ENCODE measurements at places on chromosomes 7 and 10. TPM values are rescaled to one million over a fixed set of nuclear protein-coding genes. Genes with fewer than 3 reads are reported as not detected.

GRCh38 chr7:23438171-23438570 is 32.1 kb downstream of the IGF2BP3 start:
- DNase-seq = no peak

SVIL gene
- polyA plus RNA-seq = 265 TPM

HOGA1 gene
- polyA plus RNA-seq = 0.49 TPM

DNA sequence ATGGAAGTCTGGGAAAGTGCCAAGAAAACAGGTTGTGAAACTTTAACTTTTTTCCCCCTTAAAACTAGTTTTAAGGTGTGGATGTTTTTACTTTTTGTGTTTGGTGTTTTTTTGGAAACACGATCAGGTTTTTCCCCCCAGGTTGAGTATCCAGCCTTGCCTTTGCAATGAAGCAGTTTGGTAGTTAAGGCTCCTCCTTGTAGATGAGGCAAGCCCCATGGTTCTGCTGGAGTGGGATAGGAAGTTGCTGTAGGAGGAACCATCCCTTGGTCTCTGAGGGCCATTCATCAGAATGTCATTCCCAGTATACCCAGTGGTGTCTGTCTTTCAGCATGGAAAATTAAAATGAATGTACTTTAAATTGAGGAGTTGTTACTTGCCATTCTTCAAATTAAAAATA is 2.7 kb downstream of the CUL1 start:
- DNase-seq = no peak

RAB19 gene
- not detected for polyA plus RNA-seq

DNA sequence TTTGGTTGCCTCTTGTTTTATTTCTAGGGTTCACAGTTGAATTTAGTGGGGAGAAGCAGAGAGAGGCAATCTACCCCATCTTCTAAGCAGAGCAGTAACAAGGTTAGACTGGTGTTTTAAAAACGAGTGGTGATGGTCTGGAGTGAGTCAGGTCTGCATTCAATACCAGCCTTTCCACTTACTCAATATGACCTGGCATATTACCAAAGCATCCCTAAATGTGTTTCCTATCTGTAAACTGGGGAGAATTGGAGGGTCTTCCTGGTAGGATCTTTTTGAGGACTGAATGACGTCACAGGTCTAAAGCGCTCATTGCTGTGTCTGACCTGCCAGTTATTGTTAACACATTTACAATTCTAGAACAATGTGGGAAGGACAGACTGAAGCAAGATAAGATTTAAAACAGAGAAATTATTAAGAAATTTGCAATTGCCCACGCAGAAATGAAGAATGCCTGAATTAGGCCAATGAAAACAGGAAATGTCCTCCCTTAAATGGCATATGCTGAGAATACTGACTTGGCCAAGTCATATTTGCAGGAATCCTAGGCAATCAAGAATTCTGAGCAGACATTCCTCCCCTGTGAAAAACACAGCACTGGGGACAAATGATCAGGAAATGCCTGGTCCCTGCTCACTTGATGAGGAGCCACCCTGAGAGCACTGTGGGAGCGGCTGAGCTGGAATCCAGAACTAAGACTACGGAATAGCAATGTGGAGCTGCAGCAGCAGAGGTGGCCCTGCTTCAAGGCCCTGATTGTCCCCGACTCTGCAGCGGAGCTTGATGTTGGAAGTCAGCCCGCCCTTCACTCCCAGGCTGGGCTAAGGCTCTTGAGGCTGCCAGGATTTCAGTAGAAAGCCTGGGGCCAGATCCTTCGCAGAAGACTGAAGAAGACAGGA is 184.5 kb upstream of the CXCL12 start:
- no peak for DNase-seq

GRCh38 chr10:13206546-13207443 is 27.4 kb downstream of the UCMA start:
- DNase-seq = peak; percentile 29

FGFBP3 gene
- 1.9 TPM for polyA plus RNA-seq
